ENCODE measurements at places on chromosomes 3 and 15.
A peak's percentile ranks its signal among the peaks of the same experiment; 100 is the strongest.

DNA sequence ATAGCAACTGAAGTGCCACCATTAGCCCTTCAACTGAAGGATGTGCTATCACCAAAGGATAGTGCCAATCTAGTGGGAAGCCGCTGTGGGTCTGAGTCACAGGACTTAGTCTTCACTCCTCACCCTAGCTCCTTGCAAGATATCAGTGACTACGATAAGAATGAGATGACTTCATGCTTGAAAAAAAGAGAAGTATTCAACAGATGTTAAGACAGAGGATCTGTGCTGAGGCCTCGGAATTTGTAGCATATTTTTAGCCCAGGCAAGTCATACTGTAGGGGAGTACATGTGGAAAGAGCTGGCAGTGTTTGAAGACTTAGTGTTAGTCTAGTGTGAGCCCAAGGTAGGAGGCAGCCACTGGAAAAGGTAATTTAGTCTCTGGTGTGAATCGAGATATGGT lies 270.7 kb upstream of the LRTM1 start:
- DNase-seq = peak; percentile 97

GRCh38 chr3:146928421-146929059 lies 323.4 kb upstream of the PLSCR5 start:
- no peak for DNase-seq

- peak; percentile 14 for DNase-seq
These were observed 50.5 kb upstream of the TEX264 start for GRCh38 chr3:51620543-51620942.

DNA sequence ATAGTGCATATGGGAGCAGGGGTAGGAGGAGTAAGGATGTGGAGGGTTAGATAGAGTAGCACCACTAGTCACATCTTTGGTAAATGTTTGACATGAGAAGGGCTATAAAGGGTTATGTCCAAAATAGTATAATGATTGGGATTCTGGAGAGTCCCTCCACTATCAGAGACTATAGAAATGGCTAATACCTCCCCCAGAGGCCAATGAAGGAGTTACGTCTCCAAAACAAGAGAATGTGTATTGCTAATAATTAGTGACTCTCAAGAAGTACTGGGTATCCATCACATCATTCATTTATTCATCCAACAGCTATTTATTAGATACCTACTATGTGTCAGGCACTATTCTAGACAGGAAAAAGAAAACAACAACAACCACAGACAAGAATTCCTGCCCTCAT lies 203.7 kb upstream of the UMPS start:
- no peak for DNase-seq

- DNase-seq = peak; percentile 58
These were observed 16.6 kb downstream of the TOP2B start for GRCh38 chr3:25648107-25648535.

- DNase-seq = no peak
These were observed 116.6 kb downstream of the ST8SIA2 start for GRCh38 chr15:92510163-92510882.

Data from non-pigmented ciliary epithelial cell (primary cell).